ENCODE measurements at places on chromosomes 11 and 22.

GRCh38 chr11:78961937-78962701, 387.5 kb upstream of the NARS2 start:
- no peaks in the 10 kb centered on the region for H3K36me3 ChIP-seq
- no peak overlapping the region for H3K4me3 ChIP-seq
- peaks cover 19% of the 10 kb centered on the region for H3K27me3 ChIP-seq
- H3K4me1 ChIP-seq: no peaks in the 10 kb centered on the region
- no peak for DNase-seq

- no peaks in the 10 kb centered on the region for H3K4me1 ChIP-seq
- no peaks in the 10 kb centered on the region for H3K27me3 ChIP-seq
- H3K27ac ChIP-seq: no peak overlapping the region
- no peak for DNase-seq
- H3K4me3 ChIP-seq: no peak overlapping the region
- H3K36me3 ChIP-seq: no peaks in the 10 kb centered on the region
Measured at GRCh38 chr22:44401783-44402110, 89.0 kb upstream of the SHISAL1 start.

DNA sequence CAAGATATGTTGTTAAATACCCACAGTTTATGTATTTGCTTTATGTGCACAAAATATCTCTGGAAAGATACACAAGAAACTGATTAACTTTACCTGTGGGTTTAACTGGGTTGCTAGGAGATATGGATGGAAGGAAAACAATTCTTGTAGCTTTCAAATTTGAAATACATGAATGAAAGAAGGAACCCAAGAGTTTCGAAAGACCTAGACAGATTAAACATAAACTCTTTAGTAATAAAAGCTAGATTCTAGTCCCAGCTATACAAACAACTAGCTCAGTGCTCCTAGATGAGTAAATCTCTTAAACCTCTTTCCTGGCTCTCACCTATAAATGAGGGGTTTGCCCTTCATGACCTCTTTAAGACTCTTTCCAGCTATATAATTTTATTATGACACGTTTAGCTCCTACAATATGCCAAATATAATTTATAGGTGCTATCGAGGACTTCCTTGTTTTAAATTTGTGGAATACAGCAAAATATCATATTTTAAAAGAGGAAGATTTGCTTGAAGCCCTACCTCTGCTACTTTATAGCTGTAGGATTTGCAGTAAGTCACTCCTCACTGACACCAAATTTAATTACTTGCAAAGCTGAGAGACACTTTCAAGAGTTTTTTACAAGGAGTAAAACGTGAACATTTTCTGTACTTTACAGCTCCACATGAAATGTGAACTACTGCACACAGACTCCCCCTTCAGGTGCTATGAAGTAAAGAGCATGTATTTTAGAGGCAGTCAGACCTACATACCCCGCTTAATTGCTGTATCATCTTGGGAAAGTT, 50.7 kb downstream of the RRAS2 start:
- DNase-seq: no peak
- H3K27ac ChIP-seq: no peak overlapping the region
- H3K36me3 ChIP-seq: no peaks in the 10 kb centered on the region
- H3K4me3 ChIP-seq: no peak overlapping the region
- no peaks in the 10 kb centered on the region for H3K27me3 ChIP-seq
- peaks cover under 1% of the 10 kb centered on the region for H3K4me1 ChIP-seq

- H3K27ac ChIP-seq: no peak overlapping the region
- H3K4me3 ChIP-seq: no peak overlapping the region
- peaks cover 40% of the 10 kb centered on the region for H3K36me3 ChIP-seq
- no peaks in the 10 kb centered on the region for H3K27me3 ChIP-seq
- peaks cover 55% of the 10 kb centered on the region for H3K4me1 ChIP-seq
- DNase-seq: no peak
Measured at GRCh38 chr22:44195189-44195871, 14.6 kb downstream of the PARVG start.

DNA sequence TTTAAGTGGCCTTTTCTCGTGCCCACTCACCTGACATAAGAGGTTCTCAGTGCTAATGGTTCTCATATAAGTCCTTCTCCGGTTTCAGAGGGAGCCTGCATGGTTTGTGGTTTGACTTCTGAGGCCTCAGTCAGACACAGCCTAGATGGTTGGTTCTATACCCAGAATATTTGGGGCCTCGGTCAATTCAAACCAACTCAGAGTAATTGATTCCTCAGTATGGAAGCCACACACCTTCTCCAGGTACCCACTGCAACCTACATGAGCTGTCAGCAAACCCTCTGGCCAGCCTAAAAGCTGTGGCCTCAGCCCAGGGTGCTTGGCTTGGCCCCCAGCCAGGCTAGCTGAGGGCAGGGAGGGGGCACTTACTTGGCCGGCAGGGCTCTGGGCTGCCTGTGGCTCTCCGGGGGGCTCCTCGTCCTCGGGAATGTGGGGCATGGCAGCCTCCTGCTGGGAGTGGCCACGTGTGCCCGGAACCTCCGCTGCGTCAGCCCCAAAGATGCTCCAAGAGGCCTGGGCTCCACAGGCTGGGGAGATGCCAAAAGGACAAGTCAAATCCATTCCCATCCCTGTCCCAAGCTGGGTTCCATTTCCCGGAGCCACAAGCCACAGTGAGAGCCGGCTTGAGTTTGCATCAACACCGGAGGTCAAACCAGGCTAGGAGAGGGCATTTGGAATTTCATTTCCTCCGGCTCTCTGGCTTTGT, 41.7 kb downstream of the IRAG1 start:
- no peak for DNase-seq
- H3K27me3 ChIP-seq: no peaks in the 10 kb centered on the region
- no peak overlapping the region for H3K27ac ChIP-seq
- no peak overlapping the region for H3K4me3 ChIP-seq
- H3K36me3 ChIP-seq: no peaks in the 10 kb centered on the region
